ENCODE measurements at places on chromosomes 12 and 14. TPM values are rescaled to one million over a fixed set of nuclear protein-coding genes. Genes with fewer than 3 reads are reported as not detected.

PROX2 gene
- not detected for total RNA-seq

BICDL1 gene
- 6.4 TPM for total RNA-seq

KCNH3 gene
- 0.25 TPM for total RNA-seq

TSPAN19 gene
- not detected for total RNA-seq

CAPZA3 gene
- total RNA-seq = not detected

CORO1C gene
- total RNA-seq = 182 TPM

B4GALNT1 gene
- total RNA-seq = 0.25 TPM

DPPA3 gene
- total RNA-seq = not detected

KLRG1 gene
- 0.32 TPM for total RNA-seq

CLEC1B gene
- total RNA-seq = not detected

GMPR2 gene
- total RNA-seq = 77.2 TPM

FSCB gene
- not detected for total RNA-seq

BCDIN3D gene
- 2.9 TPM for total RNA-seq

NOVA1 gene
- 0.03 TPM for total RNA-seq

LHX5 gene
- 0.24 TPM for total RNA-seq

ITGA5 gene
- total RNA-seq = 175 TPM

C12orf75 gene
- 164 TPM for total RNA-seq

RECQL gene
- total RNA-seq = 69.5 TPM

RPL10L gene
- not detected for total RNA-seq
